Fibroblast of gingiva (primary cell): ENCODE measurements at places on chromosomes 6 and 20.

DNA sequence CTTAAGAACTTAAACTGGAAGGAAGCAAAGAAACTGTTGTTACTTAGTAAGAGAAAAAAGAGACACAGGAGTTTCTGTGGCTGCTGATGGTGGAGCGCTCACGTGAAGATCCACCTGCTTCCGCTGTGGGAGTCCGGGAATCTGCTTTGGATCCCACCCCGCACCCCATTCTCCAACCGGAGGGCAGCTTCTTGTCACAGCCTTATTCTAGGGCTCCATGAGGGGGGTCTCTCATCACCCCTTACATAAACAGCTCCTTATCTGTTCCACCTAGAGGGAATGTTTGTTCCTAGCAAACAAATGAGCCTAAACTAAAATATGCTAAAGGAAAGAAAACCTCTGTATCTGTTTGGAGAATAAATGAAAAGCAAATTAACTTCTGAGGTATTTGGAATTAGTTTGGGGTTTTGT, 280.5 kb downstream of the QKI start:
- no peak for DNase-seq

DNA sequence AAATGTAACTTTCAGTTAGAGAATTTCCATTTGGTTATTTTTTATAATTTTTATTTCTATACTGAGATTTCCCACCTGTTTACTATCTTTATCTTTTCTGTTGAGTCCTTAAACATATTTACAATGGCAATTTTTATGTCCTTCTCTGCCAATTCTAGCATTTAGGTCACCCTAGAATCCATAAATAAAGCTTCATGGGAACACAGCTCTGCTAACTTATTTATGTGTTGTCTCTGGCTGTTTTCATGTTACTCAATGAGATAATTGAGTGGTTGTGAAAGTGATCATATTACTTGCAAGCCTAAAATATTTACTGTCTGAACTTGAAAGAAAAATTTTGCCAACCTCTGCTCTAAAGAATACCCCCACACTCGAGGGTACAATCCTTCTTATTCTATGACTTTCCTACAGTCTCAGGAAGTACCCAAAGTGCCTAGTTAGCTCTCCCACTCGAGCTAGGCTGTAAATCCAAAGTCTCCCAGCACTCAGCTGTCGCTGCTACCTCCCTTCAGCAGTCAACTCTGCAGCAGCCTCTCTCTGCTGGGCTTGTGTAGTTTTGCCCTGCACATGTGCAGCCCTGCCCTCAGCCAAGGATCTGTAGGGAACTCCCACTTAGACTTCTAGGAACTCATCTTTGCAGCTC, 53.5 kb upstream of the GCLC start:
- DNase-seq = no peak

GRCh38 chr6:143525356-143525755, 13.8 kb upstream of the FUCA2 start:
- no peak for DNase-seq

GRCh38 chr20:45325371-45325770, 17.3 kb upstream of the MATN4 start:
- DNase-seq = no peak

DNA sequence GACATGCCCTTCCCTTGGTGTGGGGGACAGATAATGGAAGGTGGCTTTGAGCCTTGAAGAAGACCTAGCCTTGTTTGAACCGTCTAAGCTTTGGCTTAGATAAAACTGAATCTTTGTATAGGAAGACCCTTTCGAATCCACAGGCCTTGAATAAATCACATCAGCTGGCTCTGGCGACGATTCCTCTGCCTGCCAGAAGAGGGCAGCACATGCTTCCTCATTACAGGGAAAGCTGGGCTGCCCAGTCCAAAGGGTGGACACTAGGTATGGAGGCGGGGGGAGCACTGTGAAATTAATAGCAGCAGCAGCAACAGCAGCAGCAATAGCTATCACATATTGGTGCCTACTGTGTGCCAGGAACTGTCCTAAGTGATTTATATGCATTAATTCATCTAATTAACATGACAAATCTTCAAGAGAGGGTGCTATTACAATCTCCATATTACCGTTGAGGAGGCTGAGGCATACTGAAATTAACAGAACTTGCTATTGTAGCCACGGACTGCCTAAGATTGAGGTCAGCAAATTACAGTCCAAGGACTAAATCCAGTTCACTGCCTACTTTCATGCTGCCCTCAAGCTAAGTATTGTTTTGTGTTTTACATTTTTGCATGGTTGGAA, 85.1 kb downstream of the CLIC5 start:
- peak; percentile 52 for DNase-seq

- DNase-seq = no peak
These were observed 96.7 kb upstream of the OPRM1 start for GRCh38 chr6:153942361-153942760.

GRCh38 chr6:52546678-52547077, 30.2 kb downstream of the TRAM2 start:
- DNase-seq = no peak

DNA sequence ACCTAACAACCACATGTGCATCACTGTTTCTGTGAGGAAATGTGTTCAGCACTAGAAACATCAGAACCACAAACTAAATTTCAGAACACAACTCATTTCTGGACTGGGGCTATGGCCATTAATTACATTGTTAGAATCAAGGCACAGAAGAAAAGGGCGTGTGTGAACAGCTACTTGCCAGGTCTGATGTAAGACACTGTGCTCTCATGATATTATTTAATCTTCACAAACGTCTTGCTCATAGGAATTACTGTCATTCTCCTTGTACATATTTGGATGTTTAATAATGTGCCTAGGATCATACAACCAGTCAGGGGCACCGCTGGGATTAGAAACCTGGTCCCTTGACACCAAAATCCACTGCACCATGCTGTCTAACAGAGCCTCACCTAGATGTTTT, 14.8 kb downstream of the ADGRF1 start:
- no peak for DNase-seq

GRCh38 chr6:99236010-99236409, 113.5 kb downstream of the FAXC start:
- no peak for DNase-seq

- DNase-seq = no peak
These were observed 51.9 kb upstream of the IYD start for GRCh38 chr6:150316936-150317335.

GRCh38 chr6:56486681-56487080, 156.0 kb downstream of the DST start:
- DNase-seq = no peak

GRCh38 chr20:271528-271927, 14.0 kb downstream of the DEFB132 start:
- DNase-seq = no peak

GRCh38 chr6:24694198-24694597, 24.8 kb downstream of the C6orf62 start:
- no peak for DNase-seq

DNA sequence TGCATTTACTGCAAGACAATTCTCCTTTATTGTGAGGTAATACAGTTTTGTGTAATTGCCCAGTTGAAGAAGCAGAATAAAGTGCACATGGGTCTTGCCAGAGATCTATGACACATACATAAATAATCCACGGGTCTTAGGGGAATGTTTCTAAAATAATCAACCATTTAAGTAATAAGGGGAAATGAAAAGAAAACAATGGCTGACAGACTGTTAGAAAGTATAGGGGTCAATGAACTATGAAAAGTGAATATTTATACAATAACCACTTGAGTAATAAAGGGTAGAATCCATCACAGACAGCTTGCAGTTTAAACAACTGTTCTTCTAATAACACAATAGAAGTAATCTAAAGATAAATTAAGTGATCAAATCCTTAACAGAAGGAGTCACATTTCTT, 477.2 kb downstream of the EYS start:
- peak; percentile 1 for DNase-seq

DNA sequence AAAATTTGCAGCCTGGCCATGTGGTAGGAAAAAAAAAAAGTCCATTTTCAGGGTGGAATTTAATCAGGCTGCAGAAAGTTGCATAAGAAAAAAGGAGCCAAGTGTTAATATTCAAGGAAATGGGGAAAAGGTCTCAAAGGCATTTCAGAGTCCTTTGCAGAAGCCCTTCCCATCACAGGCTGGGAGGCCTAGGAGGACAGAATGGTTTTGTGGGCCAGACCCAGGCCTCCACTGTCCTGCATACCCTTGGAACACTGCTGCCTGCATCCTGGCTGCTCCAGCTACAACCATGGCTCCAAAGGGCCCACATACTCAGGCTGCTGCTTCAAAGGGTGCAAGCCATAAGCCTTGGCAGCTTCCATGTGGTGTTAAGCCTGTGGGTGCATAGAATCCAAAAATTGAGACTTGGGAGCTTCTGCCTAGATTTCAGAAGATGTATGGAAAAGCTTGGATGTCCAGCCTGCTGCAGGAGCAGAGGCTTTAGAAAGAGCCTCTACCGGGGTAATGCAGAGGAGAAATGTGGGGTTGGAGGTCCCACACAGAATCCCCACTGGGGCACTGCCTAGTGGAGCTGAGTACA, 239.0 kb upstream of the STXBP5 start:
- DNase-seq = no peak

DNA sequence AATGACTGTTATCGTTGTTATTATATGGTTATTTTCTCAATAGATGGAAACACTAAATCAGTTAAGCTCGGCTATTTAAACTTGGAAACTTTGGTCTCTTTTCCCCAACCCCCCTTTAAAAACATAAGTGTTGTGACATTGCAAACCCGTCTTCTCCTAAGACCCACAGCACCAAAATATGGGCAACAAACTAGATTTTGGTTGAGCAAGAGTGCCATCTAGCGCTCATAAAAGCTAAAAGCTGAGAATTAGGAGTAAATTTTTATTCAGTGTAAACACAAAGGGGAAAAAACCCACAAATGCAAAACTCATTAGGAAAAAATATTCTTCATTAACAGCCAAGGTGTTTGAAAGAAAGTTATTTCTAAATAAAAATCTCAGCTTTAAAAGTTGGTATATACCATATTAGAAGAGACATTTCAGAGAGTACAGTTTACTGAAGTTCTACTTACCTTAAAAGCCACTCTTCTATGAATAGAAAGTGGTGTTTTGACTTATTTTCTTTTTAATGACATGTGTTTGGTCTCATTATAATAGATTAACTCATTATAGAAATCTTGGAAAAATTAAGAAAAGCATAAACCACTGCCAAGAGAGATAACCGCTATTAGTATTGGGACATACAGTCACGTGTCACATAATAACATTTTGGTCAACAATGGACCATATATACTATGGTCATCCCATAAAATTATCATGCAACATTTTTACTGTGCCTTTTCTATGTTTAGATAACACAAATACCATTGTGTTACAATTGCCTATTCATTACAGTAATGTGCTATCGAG, 21.1 kb downstream of the SESN1 start:
- DNase-seq = peak; percentile 71

- no peak for DNase-seq
These were observed 114.1 kb upstream of the RREB1 start for GRCh38 chr6:6993503-6994237.

DNA sequence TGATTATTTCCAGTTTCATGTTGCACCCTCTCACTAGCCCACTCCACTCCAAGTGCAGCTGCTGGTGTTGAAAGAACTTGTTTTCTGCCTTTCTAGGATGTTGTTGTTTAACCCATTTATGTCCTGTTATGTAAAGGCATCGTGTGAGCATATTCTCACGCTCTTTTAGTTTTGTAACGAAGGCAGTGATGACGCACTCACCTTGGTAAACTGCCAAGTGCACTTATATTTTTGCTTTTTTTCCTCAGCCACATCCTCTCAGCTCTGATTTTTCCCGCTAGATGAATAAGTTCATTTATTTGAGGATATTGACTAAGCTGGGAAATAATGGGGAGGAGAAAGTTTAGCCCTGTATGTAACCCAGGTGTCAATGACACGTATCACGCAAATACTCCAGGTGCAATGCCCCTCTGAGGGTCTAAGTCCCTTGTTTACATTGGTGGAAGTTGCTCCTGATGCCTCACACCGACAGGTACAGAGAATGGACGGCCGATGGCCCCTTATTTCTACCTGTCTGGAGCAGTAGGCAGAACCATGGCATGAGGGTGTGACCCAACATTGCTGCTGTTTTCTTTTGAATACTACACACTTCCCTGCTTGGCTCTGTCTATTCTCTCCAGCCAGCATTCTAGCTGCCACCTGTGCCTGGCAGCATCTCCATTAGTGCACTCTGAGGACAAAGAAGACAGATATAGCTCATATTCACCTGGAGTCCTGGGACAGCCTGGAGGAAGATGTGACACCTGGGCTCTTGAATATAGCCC, 132.7 kb upstream of the SLC24A3 start:
- DNase-seq = no peak

DNA sequence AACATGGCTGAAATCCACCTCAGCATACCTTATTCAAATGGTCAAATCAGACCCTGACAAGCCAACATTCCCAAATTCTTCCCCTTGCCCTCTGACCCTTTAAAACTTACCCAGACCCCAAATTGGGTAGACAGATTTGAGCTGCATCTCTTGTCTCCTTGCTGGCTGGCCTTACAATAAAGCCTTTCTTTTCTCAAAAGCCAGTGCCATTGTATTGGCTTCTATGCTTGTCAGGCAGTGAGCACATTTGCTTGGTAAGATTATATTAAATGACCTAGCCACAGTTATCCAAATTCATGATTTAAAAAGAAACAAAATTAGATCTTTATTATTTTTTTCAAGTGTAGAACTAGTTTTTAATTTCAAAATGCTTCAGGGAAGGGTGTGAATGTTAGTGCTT, 67.8 kb upstream of the FAM83B start:
- no peak for DNase-seq

GRCh38 chr6:5772408-5773120, 234.2 kb downstream of the NRN1 start:
- DNase-seq = no peak

DNA sequence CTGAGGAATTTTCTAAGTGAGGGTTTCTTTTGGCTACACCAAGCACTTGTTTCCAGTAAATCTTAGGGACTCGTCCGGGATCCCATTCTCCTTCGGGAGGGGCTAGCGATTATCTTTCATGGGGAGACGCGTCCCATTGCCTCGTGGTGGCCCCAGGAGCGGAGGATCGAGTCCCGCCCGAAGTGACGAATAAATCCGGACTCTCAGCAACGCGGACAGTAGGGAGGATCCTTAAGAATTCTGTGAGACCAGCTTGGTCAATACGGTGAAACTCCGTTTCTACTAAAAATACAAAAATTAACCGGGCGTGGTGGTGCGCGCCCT, 69.1 kb upstream of the PRSS16 start:
- DNase-seq = no peak

- no peak for DNase-seq
These were observed 5.9 kb downstream of the HSPA12B start for GRCh38 chr20:3738111-3739053.

DNA sequence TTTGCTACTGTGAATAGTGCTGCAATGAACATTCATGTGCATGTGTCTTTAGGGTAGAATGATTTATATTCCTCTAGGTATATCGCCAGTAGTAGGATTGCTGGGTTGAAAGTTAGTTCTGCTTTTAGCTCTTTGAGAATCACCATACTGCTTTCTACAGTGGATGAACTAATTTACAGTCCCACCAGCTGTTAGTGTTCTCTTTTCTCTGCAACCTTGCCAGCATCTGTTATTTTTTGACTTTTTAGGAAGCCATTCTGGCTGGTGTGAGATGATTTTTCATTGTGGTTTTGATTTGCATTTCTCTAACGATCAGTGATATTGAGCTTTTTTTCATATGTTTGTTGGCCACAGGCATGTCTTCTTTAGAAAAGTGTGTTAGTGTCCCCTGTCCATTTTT, 40.0 kb downstream of the PLG start:
- DNase-seq = no peak
